Iris pigment epithelial cell (primary cell): ENCODE measurements at places on chromosomes 6 and 20.

DNA sequence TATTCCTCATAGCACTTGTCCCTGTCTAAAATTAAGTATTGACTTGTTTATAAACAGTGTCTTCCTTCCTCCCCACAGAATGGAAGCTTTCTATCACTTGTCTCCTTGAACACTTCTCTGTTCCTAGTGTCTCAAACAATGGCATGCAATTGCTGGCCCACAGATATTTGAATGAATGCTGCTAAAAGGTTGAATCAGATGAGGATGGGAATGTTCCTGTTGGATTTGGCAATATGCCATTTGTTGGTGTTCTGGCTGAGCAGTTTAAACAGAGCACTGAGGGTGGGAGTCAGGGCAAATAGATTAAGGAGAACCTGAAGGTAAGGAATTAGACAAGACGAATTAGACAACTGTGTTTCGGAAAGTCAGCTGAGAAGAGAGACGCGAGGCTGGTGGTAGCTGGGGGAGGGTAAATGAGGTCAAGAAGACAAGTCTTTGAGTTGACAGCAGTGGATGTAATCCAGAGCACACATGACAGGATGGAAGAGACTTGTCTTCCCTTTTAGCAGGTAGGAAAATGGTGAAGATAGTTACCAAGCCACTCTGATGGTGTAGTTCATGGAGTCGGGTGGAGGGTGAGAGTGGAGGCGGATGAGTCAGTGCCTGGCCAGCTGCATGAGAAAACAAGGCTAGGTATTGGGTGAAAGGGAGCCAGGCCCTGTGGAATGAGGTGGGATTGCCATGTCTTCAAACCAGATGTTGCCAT is 58.3 kb upstream of the GNRH2 start:
- DNase-seq: peak; percentile 77

DNA sequence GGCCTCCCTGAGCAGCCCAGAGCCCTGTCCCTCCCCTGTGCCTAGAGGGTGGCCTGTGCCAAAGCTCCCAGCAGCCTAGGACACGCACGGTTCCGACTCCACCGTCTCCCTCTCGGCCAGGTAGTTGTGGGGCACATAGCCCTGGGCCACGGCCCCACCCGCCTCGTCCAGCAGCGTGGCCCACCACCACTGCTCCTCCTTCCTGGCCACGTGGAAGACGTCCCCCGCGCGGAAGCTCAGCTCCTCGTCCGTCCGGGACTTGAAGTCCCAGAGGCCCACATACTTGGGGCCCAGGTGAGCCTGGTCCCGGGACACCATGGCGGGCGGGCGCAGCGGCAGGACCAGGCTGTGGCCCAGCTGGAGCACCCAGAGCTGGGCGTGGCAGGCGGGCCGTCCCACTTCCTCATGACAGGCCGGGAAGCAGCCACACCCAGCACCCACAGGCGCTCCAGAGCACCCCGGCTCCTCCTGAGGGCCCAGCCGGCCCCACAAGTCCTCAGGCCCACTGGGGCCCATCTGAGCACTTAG is at the start of gene PTK6:
Gene PTK6 (minus strand): TSS at position 380 of the 528 bp plus-strand sequence. CDS start 62 bp downstream, at position 318.
- no peak for DNase-seq

- DNase-seq: peak; percentile 5
Measured at GRCh38 chr6:163170294-163170883, 244.1 kb upstream of the QKI start.

DNA sequence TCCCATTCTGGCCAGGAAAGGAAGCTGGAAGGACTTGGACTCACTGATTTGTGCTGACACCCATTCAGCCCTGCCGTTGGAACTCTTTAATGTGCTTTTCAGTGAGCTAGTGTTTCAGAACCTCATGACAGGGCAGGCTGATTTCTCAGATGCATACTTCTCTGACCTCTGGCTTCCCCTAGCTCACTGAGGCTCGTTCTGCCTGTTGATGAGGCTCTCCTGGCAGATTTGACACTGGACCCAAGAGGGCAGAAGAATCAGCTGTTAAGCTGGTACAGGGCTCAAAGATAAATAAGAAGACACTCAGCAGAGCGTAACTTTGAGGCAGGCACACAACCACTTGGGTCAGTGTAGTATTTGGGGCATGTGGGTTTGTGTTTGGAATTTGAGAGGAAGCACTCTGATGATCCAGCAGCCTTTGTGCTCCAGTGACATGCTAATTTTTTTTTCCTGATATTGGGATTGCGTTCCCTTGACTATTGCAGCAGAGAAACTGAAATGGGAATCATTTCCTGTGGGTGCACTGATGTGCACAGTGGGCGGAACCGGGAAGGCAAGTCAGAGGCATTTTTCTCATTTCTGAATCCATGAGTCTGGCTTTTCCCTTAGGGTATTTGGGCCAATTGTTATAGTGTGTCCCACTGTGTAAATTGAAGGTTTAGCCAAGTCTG is 80.2 kb downstream of the CARMIL1 start:
- peak; percentile 16 for DNase-seq

DNA sequence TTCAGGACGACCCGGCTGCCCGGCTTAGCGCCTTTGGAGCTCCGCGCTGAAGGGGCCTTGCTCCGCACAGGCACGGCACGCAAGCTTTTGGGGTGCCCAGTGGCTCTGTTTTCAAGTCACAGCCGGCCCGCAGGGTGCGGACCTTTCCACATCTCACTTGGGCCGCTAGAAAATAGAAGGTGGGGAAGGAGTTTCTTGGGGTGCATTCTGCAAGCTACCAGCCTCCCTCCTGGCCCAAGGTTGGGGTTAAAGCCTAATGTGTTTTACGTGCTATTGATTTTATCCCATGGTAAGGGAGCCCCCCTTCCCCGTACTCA is 561 bp downstream of the KAT14 start:
- no peak for DNase-seq

DNA sequence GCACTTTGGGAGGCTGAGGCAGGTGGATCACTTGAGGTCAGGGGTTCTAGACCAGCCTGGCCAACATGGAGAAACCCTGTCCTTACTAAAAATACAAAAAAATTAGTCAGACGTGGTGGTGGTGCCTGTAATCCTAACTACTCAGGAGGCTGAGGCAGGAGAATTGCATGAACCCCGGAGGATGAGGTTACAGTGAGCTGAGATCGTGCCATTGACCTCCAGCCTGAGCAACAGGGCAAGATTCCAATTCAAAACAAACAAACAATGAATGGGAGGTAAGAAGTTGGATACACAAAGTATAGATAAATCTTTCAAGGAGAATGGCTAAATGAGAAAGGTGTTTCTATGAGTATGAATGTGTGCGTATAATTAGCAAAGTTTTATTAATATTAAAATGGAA is 75.3 kb downstream of the REV3L start:
- no peak for DNase-seq

- no peak for DNase-seq
Measured at GRCh38 chr6:21869085-21869771, 275.7 kb downstream of the SOX4 start.

DNA sequence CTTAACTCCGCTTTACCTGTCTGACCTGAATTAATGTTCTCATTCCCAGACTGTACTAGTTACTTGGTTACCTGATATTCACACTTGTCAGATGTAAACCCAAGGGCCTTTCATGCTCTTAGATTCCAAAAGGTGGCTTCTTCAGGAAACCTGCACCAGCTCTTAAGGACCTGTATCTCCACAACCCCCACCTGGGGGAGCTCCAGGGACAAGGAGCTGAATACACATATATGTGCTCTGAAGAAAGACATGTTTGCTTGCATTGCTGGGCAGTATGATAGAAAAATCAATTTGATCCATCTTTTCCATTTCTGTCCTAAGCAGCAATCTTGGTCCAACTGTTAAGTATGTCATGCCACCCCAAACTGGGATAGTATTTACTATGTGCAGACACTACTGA is 64.8 kb upstream of the POU3F2 start:
- DNase-seq: peak; percentile 6

DNA sequence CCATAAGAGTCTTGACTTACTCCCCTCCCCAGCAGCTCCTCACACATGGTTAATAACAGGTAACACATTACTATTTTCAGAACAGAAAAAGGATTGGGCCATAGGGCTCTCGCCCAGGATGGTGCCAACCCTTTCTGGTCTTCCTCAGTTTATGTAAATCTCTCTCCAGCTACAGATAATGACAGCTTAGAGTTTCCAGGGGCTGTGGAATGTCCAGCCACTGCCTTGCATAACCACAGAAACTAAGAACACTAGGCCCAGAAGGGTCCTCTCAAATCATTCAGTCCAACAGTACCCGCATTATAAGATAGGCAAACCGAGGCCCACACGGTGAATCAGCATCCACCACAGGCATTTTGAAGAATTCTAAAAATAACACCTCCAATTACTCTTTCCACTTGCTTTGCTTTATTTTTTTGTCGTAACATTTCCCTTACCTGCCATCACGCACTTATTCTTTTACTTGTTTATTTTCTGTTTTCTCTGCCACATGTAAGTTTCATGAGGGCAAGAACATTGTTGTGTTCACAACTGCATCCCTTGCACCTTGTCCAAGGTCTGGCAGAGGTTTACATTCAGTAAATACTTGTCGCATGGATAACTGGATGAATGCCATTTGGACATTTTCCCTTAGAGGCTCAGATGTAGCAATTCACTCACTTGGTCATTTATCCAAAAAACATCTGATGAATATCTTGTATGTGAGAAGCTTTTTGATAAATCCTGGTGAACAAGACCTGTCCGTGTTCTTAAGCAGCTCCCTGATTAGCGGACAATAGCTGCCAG is 6.4 kb upstream of the SDC4 start:
- peak; percentile 65 for DNase-seq

GRCh38 chr6:6663421-6664135 is 75.1 kb downstream of the LY86 start:
- DNase-seq: no peak

- no peak for DNase-seq
Measured at GRCh38 chr6:49097116-49097515, 365.9 kb downstream of the MMUT start.

DNA sequence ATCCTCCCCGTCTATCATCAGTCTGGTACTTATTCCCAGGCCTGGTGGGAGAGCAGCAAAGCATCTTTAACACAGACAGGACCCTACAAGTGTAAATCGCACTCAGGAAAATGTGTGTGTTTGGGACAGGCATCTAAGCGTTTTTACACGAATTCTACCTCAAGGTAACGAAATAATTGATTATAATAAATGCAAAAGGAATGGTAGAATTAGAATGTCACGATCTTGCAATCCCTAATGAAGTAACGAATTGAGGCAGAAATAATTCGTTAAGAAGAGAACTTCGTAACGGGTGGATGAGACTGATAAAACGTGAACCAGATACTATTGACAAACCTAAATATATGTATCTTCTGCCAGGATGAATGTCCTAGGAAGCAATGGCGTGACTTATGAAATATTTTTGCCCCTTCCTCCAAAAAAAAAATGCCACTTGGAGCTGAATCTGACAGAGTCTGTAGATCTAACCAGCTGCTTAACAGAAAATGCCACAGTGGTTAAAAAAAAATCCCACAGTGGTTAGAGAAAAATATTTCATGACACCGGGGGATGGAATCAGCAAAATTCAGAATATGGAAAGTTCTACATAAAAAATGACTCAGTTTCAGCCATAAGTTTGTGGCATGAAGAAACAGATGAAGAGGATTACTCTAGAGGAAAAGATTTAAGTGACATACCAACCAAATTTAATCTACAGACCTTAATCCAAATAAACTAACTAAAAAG is 68.7 kb downstream of the F13A1 start:
- no peak for DNase-seq

GRCh38 chr6:40440053-40440452 is 147.1 kb downstream of the LRFN2 start:
- DNase-seq: no peak

DNA sequence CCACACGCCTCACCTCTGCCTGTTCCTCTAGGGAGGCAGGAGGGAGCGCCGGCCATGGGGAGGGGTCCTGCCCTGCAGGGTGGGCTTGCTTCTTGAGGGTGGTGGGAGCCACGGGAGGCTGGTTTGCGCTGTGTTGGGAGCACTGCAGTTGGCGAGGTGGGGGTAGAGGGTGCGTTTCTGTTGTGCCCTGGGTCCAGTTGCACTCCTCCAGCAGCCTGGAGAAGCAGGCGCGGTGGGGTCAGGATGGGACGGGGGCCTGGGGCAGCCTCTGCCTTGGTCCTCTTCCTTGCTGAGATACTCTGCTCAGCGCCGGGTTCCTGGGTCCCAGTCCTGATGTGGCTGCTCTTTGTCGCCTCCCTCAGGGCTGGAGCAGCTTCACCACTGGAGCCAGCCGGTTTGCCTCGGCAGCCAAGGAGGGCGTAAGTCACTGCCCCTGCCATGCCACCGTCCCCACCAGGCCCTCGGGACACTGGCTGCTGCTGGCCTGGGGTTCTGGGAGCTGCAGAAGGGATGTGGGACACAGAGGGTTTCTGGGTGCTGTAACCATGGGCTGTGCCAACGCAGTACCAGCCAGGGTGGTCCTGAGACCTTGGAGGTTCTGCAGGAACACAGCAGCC is 8.4 kb downstream of the ARFGAP1 start:
- no peak for DNase-seq

DNA sequence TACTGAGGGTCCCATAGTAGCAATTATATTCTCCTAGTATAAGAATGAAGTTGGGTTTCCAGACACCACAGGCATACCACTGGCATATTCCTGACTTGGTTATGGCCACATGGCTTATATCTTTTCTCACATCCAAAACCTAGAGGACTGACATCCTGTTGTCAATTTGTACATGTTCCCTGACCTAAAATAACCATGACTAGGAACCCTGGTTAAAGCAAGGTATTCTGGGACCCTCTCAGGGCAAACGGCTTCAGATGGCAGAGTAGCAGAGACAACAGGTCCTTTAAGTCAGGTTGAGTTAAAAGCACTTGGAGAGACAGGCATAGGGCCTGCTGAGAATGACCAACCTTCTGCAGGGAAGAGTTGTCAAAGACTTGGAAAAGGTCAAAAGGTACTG is 12.6 kb downstream of the MAP3K5 start:
- no peak for DNase-seq

GRCh38 chr6:62904687-62905086 is 306.6 kb upstream of the FKBP1C start:
- DNase-seq: no peak

GRCh38 chr6:7809346-7809745 is 83.4 kb downstream of the BMP6 start:
- peak; percentile 26 for DNase-seq

DNA sequence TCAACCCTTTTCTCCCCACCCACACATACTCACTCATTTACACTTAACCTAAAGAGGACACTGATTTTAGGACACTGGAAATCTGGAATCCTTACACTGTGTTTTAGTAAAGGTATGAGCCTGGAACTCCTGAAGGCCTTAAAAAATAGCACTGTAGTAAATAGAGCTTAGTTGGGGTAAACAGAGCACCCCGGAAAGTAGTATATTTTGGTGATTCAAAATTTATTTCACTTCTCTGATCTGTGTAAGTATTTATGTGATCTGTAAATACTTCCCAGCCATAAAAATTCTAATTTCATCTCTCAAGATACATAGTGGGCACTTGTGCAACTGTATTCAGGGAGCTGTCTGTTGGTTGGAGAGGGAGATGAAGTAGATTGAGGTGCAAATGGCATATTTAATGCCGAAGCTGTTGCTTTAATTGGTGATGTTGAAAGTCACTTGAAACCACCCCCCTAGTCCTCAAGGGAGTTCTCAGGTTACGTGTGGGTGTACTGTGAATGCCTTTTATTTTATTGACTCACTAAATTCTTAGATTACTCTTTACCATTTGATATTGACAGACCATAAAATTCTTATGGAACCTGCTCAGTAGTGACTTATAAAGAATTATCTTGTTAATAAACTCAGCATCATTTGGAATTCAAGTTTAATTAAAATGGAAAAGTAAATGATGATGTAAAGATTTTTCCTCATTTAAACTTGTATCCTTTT is 154.9 kb downstream of the SOX4 start:
- peak; percentile 74 for DNase-seq
